Pancreas (tissue), 10 donors: ENCODE measurements at places on chromosomes 3 and 15. TPM values are rescaled to one million over a fixed set of nuclear protein-coding genes. Genes with fewer than 3 reads are reported as not detected.

CIP2A gene
- 1.0 TPM for polyA plus RNA-seq

- no peaks in the 10 kb centered on the region for H3K27me3 ChIP-seq
- DNase-seq, result no peak
- H3K4me3 ChIP-seq, result no peak overlapping the region
Measured at GRCh38 chr15:74517096-74517495, 23.9 kb upstream of the ARID3B start.

DNA sequence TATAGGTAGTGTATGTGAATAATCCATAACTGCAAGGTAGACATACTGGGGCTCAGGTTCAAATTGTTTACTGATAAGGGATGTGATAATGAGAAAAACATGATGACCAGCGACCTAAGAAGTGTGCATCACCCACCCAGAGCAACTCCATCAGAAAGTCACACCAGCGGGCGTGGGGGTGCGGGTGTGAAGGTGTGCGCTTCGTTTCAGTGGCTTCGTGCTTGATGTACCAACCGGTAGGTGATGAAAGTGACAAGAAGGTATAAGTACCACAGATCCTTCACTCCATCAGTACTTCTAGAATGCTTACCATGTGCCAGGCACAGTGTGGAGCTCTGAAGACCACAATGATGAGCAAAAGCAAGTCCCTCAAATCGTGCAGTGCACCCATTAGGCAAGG is 11.2 kb downstream of the ANP32A start:
- H3K36me3 ChIP-seq, result no peaks in the 10 kb centered on the region
- H3K4me1 ChIP-seq, result peaks cover 12% of the 10 kb centered on the region
- H3K27me3 ChIP-seq, result no peaks in the 10 kb centered on the region

GRCh38 chr3:187188931-187189330 is 8.4 kb upstream of the RTP1 start:
- H3K27ac ChIP-seq, result no peak overlapping the region
- H3K36me3 ChIP-seq, result no peaks in the 10 kb centered on the region
- H3K4me3 ChIP-seq, result no peak overlapping the region
- no peaks in the 10 kb centered on the region for H3K4me1 ChIP-seq

SPTBN5 gene
- polyA plus RNA-seq, result 9.5 TPM

DNA sequence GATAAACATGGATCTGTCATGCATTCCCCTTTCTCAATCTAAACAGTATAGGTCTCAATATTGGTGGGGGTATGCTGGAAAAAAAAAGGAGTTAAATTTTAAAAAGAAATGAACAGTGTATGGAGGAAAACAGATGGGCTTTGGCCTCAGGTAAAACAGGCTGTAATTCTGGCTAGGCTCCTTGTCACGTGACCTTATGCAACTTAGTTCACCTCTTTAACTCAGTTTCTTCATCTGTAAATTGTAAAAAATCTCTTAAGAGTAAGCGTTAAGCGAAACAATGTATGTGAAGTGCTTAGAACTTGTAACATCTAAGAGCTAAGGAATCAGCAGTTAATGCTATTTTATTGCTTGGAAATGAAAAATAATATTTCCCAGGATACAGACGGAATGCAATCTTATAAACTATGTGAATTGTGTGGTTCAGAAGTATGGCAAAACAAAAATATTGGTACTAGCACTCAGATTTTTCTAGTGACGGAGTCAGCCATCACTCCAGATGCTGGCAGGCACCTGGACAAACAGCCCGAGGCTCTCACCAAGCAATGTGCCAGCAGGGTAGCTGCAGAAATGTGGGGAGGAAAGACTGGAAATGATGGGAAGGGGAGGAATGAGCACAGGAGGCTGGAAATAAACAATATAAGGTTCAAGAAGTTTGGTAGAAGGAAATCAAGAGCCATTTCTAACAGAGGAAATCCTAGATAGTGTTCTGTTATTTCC is 172.8 kb downstream of the USP13 start:
- H3K27ac ChIP-seq, result no peak overlapping the region
- H3K36me3 ChIP-seq, result no peaks in the 10 kb centered on the region
- peak; percentile 37 for DNase-seq
- no peaks in the 10 kb centered on the region for H3K4me1 ChIP-seq
- H3K4me3 ChIP-seq, result no peak overlapping the region
- no peaks in the 10 kb centered on the region for H3K27me3 ChIP-seq

CLDN1 gene
- polyA plus RNA-seq, result 36.2 TPM

GRCh38 chr3:157087373-157087772 is 72.6 kb downstream of the CCNL1 start:
- no peak overlapping the region for H3K4me3 ChIP-seq
- peaks cover 38% of the 10 kb centered on the region for H3K4me1 ChIP-seq
- H3K36me3 ChIP-seq, result no peaks in the 10 kb centered on the region
- H3K27me3 ChIP-seq, result no peaks in the 10 kb centered on the region
- DNase-seq, result no peak
